ENCODE measurements at places on chromosomes 5 and 9.
A peak's percentile ranks its signal among the peaks of the same experiment; 100 is the strongest.

DNA sequence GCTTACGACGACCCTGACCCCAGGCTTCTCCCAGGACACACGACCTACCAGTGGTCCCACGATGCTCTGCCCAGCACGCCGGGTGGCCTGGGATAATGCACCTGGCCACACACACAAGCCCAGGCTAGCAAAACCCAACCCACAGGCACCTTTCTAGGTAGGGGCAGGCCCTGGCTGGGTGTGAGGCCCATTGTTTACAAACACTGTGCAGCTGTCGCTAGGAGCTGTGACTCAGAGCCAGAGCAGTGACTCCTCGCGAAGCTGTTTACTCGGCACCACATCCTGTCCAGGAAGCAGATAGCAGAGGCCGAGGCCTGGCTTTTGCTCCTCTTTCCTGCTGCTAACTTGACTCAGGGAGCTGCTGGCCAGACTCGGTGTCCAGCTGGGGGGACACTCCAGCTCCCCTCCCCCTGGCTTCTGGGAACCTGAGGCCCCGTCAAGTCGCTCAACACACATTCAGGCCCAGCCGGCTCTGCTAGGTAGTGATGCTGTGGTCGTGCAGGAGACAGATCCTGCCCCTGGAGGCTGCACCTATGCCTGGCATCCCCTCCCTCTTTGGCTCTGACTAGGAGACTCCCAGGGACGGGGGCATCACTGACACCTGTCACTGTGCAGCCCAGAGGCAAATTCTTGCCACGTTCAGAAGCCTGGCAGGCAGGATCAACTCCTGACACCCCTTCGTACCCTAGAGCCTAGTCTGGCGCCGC, 12.8 kb upstream of the RALGDS start:
- peak; percentile 77 for DNase-seq

DNA sequence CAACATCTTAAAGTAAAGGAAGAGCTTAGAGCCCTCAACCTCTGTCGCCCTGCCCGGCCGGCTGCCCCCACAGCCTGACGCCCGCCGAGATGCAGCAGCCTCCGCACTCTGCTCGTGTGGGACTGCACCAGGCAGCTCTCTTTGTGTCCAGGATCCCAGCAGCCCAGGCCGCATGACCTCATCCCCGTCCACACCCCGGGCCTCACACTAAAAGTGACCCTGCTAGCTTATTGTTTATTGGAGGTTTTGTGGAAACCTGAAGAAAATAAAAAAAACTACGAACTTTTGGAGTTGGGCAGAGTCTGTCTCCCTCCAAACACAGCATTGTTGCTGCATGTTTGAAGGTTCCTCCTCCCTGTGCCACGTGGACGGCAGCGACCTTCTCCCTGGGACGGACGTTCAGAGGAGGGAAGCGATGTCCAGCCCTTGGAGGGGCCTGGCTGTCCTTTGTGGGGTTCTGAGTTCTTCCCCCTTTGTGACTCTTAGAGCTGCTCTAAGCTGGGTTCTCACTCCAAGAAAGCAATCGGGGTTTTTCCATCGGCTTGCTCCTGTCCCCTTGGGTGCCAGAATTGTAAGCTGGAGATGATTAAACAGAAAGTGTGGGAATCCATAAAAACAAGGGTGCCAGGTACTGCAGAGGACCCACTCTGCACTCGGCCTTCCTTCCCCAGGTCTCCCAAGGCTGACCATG, 103.5 kb upstream of the COL5A1 start:
- DNase-seq: no peak

DNA sequence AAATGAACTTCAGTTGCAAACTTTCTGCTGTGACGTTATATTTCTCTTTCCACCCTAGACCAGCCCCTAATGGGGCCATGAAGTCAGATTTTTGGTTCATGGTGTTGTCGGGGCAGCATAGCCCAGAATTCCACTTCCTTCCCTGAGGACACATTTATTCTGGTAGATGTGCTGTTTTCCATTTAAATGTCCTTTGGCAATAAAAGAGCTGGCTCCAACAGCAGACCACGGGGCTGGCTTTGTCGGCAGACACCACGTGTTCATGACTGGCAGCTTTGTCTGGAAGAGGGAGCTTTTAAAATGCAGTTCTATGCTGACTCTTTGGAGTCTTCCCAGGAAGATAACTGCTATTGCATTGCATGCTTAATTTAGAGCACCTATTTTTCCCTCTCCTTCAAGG, 17.6 kb upstream of the LCP2 start:
- no peak for DNase-seq

DNA sequence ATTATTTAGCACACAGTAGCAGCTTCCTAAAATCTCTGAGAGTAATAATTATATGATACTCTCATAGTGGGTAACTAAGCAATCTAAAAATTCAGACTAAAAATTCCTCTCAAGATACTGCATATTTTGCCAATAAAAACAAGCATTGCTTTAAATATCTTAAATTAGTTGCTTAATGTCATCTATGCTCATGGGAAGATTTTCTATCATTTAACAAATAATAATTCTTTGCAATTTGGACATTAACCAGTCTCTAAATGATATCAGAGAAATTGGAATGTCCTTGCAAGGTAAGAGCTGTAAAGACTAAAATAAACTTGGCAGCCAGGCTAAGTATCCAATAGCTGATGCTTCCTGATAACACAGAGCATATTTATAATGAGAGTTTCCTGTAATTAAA, 221.8 kb downstream of the SNCAIP start:
- DNase-seq: no peak

DNA sequence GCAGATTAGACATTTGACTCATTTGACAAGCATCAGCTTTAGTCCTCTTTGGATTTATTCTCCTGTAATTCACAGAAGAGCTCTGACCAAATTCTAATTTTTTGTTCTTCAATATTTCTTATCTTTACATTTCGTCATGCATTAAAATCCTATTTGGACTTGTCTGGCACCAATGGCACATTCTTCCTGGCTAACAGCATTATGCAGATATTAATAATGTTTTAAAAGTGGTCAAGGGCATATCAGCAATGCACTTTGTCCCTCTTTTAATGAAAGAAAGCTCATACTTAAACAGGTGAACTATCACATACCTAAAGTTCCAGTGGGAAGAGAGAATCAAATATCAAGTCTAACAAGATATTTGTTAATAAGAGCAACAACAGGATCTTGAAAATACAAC, 270.4 kb downstream of the ARL15 start:
- no peak for DNase-seq

DNA sequence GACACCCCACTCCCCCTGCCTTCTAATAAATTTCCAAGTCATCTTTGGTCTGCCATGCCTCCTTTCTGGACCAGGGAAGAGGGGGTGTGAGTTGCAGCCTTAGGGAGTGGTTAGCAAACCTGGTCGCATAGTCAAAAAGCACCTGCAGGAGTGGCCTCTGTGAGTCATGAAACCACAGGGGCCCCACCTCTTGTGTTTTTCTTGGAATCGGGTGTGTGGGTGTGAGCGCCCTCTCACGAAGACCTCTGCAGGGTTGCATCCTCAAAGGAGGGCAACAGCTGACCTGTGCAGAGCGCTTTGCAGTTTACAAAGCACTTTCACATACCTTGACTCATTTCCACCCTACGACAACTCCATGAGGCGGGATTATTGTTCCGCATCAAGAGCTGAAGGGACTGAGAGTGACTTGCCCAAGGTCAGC, 36.8 kb upstream of the TEX48 start:
- peak; percentile 46 for DNase-seq

- DNase-seq: no peak
Measured at GRCh38 chr5:148937239-148937638, 110.8 kb downstream of the ADRB2 start.

GRCh38 chr5:177462021-177462670, 11.3 kb downstream of the DBN1 start:
- no peak for DNase-seq

DNA sequence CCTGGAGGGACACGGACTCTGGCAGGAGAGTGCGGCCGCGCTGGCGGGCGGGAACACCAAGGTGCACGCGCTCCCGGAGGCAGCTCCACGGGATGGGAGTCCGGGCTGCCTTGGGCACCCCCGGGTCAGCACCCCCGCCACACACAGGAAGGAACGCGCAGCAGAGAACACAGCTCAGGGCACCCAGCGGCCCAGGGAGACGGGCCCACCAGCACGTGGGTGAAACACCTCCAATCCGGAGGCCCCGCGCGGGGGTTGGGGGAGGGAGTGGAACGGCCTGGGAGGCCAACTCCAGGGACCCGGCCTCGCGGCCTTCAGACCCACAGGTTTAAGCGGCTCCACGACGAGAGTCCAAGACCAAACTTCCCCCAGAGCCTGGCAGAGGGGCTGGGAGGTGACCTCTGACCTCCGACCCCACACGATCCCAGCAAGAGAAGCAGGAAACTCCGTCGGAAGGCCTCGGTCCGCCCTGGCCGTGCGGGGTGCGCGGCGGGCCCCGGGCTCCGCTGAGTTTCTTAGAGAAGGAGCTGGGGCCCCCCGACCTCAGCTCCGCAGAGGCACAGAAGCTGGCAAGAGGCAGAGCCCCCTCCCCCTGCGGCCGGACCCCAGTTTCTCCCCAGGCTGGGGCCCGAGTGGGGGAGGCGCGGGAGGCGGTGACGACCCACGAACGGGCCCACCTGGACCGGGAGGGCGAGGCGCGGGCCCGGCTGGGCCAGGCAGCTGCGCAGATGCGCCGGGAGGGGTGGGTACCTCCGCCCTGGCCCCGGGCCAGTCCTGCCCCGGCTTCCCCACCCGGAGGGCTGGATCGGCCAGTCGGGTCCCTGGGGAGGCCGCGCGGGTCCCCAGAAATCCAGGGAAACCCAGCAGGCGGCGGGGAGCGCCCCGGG, 851 bp downstream of the NACC2 start:
- no peak for DNase-seq

- DNase-seq: no peak
Measured at GRCh38 chr5:65818592-65818991, 96.6 kb downstream of the NLN start.

DNA sequence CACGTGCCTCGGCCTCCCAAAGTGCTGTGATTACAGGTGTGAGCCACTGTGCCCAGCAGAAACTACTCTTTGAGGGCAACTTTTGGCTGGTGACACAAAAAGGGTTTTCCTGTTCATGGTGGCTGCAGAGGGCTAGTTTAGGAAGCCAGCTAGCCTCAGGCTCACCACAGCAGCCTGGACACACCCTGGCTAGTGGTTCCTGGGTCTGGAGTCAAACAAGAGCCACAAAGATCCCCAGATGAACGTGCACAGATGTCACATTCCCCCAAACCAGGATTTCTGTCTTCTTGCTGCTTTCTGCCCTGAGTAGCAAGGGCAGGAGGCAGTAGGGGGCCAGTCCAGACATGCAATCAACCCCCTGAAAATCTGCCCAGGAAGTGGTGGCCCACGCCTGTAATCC, 6.8 kb downstream of the HBEGF start:
- no peak for DNase-seq

DNA sequence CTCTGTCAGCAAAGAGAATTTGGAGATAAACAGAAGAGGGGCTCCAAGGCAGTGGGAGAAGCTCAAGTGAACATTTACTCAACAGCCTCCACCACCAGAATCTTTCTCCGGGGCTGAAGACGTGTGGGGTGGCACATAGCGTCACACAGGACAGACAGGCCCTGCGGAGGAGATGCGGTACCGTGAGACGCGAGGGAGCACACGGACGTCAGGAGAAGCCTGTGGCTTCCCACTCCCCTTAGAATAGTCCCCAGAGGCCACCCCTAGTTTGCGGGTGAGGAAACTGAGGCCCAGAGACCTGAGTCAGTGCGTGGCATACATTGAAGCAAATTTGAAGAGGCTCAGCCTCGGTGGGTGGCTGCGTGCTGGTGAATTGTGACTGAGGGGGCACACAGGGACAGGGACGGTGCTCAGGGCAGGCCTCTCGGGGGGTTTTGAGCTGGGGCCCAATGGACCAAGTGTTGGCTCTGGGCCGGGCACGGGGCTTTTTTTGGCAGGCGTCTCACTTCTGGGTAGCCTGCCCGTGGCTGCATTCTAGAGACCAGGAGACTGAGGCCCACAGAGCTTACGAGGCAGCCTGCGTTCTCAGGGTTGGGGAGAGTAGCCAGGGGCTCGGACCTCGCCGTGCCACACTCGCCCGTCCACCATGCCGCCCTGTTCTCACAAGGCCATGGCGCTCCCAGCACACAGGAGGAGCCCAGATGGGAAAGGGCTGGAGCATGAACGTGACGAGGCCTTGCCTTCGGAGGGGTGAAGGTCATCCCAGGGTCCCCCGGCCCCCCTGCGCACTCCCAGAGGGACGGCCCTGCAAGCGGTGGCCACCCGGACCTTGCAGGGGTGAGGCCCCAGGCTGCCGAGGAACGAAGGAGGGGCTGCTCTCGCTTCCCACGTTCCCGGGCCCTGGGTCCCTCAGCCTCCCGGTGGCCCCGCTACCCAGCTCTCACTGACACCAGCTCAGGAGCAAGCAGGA, 220.6 kb downstream of the C9orf50 start:
- no peak for DNase-seq

- DNase-seq: no peak
Measured at GRCh38 chr9:38359297-38359653, 33.2 kb upstream of the ALDH1B1 start.

DNA sequence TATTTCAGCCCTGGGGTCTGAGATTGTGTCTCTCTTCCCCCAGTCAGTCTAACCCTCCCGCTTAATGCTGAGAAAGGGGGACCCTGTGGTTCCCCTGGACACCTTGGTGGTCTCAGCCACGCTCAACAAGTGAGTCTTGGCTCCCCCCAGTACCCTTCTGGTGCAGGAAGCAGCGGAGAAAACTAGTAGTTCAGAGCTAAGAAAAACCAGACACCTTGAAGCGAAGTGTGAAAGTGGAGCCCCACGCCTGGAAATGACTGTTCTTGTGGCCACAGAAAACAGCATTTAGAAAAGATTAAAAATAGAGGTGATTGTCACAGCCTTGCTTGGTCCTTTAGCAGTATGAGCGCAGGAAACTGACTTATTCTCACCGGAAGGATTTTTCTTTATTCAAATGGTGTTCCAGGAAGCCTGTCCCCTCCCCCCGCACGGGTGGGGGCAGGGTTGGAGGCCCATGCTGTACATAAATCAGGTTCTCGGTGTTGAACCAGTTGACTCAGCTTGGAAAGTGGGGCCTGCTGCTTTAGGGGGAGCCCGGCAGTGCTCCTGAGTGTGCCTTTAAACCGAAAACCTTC, 8.1 kb downstream of the ARPC5L start:
- DNase-seq: peak; percentile 70

Data from central memory CD8-positive, alpha-beta T cell (primary cell).